ENCODE measurements at places on chromosomes 7 and 10.
A peak's percentile ranks its signal among the peaks of the same experiment; 100 is the strongest.

DNA sequence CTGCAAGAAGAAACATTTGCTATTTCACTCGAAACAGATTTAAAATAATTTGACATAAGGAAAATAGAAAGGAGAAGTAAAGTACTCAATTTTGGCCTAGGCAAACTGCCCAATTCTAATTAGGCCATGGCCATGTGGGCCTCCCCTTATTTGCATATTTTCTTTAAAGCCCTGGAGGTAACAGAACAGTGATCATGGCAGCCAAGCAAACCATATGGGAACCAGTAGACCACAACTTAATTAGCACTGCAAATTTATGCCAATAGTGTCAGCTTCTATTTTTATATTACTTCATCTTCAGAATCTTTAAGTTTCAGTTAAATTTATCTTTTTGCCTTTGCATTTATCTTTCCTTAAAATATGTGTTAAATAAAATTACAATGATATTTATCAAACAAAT is 63.3 kb upstream of the THSD7A start:
- no peak for DNase-seq

GRCh38 chr10:102334101-102334500 is 61.4 kb upstream of the NFKB2 start:
- DNase-seq, result no peak

GRCh38 chr10:99733366-99733765 is 1.3 kb downstream of the CUTC start:
- DNase-seq, result peak; percentile 55

- peak; percentile 17 for DNase-seq
These were observed 30.0 kb downstream of the NOD1 start for GRCh38 chr7:30448461-30449189.

GRCh38 chr7:2856388-2857169 is 12.5 kb upstream of the GNA12 start:
- no peak for DNase-seq

- DNase-seq, result no peak
These were observed 45.1 kb downstream of the ST8SIA6 start for GRCh38 chr10:17409170-17409733.

GRCh38 chr10:31683682-31684081 is 244.9 kb downstream of the ARHGAP12 start:
- no peak for DNase-seq

GRCh38 chr7:102077081-102077480 is 209.6 kb upstream of the SH2B2 start:
- DNase-seq, result peak; percentile 5

- DNase-seq, result no peak
These were observed 661.1 kb downstream of the PCDH15 start for GRCh38 chr10:54139819-54140428.

GRCh38 chr10:71332466-71332865 is 13.4 kb downstream of the SLC29A3 start:
- DNase-seq, result no peak

DNA sequence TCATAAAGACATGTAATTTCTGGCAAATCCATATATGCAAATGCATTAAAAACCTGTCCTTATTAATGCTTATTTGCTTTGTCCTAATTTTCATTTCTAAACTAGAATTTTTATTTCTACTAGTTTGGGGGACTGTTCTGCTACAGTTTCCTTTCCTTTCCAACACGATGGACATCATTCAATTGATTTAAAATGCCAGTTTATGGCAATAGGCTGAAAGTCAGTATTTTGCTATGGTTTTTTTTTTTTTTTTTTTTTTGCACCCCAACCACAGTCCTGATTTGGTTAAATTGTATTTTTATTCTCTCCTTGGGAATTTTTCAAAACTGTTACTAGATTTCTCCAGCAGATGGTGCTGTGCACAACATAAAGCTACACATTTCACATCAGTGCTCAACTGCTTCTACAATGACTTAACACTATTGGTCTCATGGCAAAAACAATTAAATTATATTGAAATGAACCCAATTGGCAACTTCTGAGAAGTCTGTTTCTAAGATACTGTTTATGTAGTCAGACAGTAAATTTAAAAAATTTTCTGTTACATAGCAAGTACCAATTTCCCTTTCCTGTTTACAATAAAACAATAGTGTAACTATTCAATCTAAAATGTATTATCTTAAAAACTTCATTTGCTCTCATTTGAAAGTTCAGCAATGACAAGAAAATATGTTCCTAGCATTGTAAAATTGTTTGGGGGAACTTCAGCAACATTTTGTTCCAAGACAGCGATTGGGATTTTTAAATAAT is 193.8 kb upstream of the CCDC6 start:
- peak; percentile 18 for DNase-seq

- peak; percentile 88 for DNase-seq
These were observed 73.3 kb upstream of the NFE2L3 start for GRCh38 chr7:26078437-26079336.

DNA sequence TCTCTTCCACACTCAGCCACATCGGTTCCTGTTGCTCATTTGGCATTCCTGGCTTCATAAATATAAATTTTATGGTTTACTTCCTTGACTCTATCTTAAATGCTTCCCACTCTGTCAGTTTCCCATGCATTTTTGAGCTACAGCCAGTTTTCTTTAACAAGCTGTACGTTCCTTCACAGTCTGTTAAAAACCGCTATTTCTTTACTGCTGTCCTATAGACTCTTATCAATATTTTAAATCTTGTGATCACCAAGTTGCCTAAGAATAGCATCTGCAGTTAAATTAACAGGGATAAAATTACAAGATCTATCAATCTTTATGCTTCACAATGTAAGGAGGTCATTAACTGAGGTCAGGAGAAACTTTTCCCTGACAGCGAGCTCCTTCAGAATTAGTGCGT is 103.1 kb upstream of the RHOBTB1 start:
- DNase-seq, result no peak

DNA sequence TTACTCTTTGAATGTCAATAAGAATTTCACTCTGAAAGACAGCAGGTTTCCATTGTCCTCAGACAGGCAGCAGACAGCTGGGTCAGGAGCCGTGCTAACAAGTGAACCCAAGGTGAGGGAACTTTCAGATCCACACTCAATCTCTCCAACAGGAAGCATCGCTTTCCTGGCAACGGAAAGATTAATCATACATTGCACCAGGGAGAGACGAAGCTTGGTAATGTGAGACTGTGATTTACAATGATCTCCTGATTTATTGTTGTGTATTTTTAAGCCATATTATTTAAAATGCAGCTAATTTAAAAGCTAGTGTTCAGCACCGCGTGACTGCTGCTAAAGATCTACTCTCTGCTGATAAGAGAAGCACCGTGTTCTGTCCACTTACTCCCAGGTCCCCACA is 17.5 kb upstream of the NOM1 start:
- DNase-seq, result no peak

DNA sequence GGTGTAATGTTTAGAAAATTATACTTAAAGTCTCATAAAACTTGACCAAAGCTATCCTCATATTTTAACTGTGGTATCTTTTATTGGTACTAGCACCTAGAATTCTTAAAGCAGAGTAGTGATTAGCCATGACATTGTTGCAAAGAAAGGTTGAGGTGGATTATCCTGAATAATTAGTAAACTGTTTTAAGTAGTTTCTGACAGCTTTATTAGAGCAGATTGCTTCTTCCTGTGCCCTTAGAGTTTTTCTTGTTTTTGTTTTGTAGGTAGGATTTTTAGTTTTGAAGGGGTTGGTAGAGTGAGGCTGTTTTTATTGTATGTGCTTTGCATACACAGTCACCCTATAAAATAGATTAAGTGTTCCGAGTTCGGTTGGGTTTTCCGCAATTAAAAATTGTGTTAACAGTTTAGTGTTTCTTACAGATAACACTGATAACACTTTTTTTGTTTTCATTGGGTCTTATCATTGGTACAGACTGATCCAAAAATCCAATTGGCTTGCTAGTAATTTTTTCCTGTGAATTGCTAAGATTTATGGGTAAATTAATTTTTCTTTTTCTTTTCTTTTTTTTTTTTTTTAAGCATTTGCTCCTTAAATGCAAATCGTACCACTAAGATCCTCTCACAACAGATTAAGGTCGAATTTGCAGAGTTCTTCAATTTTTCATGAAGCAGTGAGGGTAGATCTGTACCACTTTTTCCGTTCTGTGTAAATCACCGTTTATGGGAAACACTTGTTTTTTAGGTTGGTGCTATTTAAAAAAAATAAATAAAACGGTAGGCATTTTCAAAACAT is 2.1 kb upstream of the PBLD start:
- no peak for DNase-seq

GRCh38 chr7:47413526-47414341 is 168.2 kb downstream of the TNS3 start:
- no peak for DNase-seq
